ENCODE measurements at places on chromosomes 12 and 14.

- DNase-seq, result no peak
Observed at GRCh38 chr12:47989023-47989417, 15.3 kb downstream of the COL2A1 start.

GRCh38 chr14:88452231-88452630 lies 66.8 kb downstream of the SPATA7 start:
- DNase-seq, result no peak

- DNase-seq, result no peak
Observed at GRCh38 chr12:132651444-132652100, 33.0 kb downstream of the P2RX2 start.

- no peak for DNase-seq
Observed at GRCh38 chr12:10936506-10936905, 2.6 kb downstream of the TAS2R14 start.

- DNase-seq, result no peak
Observed at GRCh38 chr14:81523616-81524015, 10.0 kb downstream of the SEL1L start.

GRCh38 chr12:57738661-57739237 lies at the start of gene AGAP2:
AGAP2 (minus strand) TSS chr12:57738742; CDS start chr12:57738246, 496 bp downstream.
- no peak for DNase-seq

DNA sequence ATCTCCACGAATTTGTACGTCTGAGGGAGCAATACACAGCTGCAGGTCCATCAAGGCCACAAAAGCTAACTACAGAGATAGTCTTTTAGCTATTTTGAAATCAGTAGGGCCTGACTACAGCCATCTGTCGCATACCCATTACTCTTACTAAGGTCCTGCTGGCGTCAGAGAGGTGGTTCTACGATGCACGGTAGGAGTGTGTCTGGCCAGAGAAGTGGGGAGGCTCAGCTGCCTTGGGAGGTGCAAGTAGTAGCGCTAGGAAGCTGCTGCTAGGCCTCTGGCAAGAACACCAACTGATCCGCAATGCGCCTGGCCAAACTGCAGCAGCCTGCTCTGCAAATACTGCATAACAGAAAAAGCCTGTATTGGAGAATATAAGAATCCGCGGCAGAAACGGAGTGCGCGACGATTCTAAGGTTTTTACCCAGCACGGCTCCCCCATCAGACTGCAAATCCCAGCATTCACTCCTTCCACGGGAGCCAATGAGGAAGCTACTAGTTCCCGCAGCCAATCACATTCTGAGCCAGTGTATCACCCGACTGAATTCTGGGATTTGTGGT lies 743 bp upstream of the CAND1 start:
- DNase-seq, result peak; percentile 97

DNA sequence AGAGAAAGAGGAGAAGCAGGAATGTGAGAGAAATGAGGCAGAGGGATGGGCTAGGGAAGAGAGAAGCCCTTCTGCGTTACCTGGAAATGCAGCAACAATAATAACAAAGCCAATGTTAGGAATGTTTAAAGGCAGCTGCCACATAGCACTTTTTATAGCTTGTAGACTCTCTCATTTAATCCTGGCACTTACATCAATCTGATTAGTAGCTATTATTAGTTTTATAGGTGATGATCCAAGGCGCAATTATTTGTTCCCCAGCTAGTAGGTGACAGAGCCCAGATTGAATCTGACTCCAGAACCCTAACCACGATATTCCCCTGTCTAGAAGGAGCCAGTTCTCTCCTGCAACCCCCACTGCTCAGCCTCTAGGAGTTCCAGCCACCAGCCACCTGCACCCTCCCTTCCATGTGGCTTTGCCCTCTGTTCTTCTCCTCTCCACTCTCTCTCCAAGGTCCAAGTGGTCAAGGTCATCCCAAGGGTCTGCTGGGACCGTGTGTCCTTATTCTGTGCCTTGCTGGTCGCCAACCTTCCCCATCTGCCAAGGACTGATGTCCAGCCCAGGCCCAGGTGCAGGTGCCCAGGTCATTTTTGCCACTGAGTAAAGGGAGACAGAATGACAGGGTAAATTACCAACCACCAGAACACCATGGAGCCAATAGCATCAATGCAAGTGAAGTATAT lies 29.4 kb upstream of the CIPC start:
- no peak for DNase-seq

GRCh38 chr12:131852551-131853299 lies 24.5 kb downstream of the MMP17 start:
- no peak for DNase-seq

- no peak for DNase-seq
Observed at GRCh38 chr14:99737451-99737951, 53.4 kb downstream of the CYP46A1 start.

DNA sequence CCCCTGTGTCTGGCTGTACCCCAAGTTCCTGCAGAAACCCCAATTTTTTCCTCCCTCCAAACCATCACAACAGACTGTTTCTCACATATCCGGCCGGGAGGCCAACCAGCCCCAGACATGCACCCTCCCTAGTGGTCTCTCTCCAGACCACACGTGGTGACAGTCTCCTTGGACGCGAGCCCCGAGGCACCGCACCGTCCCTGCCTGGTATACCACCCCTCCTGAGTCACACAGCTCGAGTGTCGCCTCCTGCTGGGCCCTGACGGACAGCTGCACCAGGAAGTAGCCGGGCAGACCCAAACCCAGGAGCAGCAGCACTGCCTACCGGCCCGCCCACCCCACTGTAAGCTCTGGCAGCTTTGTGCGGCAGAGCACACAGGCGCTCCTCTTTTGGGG lies 97.4 kb downstream of the RFLNA start:
- DNase-seq, result no peak

DNA sequence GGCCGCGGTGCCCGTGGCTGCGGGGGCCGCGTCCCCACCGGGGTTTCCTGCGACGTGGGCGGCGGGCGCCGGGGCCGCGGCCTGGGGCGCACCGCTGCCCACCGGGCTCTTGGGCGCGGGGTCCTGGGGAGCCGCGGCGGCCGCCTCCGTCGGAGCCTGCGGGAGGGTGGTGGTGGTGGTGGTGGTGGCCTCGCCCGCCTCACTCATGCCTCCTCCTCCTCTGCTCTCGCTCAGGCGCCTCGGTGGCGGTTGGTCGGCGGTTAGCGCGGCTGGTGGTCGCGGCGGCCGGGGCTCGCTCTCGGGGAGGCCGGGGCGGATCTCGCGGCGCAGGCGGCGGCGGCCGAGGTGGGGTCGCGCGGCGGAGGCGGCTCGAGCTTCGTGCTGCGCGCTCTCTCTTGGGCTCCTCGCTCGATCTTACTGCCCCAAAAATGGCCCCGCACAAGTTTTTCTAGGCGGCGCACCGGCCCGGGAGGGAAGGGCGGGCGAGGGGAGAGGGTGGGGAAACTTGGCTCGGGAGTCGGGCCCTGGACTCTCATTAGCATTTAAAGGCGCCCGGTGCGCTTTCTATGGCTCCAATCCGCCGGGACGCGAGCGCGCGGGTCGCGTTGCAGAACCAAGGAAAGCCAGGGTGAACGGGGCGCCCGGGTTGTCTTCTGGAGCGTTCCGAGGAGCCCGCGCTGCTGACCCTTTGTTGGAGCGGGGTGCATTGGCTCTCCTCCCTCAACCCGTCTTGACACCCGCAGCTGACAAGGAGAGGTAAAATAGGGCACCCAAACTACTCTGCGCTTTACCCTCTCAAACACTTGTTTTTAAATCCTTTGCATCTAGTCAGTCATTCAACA lies at the start of gene YBX3:
YBX3 (minus strand) TSS at position 419 of the 842 bp plus-strand sequence; CDS start at position 207, 212 bp downstream.
- peak; percentile 3 for DNase-seq

DNA sequence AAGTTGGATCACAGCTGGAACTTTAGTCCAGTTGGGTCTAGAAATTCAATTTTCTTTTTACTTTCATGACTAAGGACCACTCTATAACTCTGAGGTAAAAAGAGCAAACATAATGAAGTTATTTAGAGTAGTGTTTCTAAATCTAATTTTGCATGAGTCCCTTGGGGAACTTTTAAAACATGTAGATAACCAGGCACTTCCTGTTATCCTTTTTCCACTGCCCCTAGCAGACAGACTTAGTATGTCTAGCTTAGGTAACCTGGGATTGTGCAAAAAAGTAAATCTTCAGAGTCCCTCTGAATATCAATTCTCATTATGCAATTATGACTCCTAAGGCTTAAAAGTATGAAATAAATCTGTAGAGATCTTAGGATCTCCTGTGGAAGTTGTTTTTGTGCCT lies 371.2 kb downstream of the DIO2 start:
- no peak for DNase-seq

GRCh38 chr12:64278421-64278820 lies 56.3 kb upstream of the KICS2 start:
- DNase-seq, result no peak

DNA sequence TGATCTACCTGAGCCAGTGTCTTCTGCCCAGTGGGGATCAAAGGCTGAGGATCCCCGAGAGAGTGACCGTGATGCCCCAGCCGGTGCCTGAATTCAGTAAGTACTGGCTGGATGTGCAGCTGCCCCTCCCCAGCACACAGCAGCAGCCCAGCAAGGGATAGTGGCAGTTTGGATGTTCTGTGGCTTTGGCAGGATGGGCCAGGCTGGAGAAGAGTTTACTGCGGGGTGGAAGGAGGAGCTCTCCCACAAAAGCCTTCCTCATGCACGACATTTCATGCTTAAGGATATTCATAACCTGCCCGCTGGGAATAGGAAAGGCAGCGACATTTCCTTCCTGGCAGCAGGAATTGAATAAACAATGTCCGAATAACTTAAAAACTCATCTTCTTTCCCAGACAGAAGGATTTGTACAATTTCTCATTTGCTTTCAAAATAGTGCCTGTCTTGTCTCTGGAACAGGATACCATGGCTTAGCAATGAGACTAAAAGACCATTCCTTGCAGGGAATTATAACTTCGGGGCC lies 135.6 kb upstream of the PRMT8 start:
- no peak for DNase-seq

- DNase-seq, result no peak
Observed at GRCh38 chr14:104578321-104578720, 1.2 kb upstream of the C14orf180 start.

DNA sequence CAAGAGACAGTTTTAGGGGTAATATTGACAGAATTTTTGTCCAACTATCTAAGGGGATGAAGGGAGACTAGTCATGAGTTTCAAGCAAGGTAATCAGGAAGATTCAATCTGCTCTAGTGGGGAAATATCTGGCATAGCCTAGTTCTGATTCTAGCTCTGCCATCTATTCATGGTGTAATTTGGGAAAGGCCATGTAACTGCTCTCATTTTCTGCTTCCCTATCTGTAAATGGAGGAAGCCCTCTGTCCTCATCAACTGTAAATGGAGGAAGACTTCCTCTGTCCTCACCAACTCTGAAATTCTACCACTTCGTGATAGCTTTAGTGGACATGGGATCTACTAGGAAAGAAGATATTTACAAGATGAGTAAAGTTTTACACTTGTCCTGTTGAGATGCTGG lies 37.9 kb downstream of the BHLHE41 start:
- no peak for DNase-seq

- DNase-seq, result no peak
Observed at GRCh38 chr12:10242539-10242938, 29.9 kb downstream of the GABARAPL1 start.

- no peak for DNase-seq
Observed at GRCh38 chr12:98229540-98229924, 285.9 kb upstream of the TMPO start.

GRCh38 chr14:73240816-73241480 lies 3.6 kb downstream of the PAPLN start:
- DNase-seq, result no peak

- DNase-seq, result peak; percentile 70
Observed at GRCh38 chr12:47808050-47808449, 11.7 kb downstream of the HDAC7 start.

DNA sequence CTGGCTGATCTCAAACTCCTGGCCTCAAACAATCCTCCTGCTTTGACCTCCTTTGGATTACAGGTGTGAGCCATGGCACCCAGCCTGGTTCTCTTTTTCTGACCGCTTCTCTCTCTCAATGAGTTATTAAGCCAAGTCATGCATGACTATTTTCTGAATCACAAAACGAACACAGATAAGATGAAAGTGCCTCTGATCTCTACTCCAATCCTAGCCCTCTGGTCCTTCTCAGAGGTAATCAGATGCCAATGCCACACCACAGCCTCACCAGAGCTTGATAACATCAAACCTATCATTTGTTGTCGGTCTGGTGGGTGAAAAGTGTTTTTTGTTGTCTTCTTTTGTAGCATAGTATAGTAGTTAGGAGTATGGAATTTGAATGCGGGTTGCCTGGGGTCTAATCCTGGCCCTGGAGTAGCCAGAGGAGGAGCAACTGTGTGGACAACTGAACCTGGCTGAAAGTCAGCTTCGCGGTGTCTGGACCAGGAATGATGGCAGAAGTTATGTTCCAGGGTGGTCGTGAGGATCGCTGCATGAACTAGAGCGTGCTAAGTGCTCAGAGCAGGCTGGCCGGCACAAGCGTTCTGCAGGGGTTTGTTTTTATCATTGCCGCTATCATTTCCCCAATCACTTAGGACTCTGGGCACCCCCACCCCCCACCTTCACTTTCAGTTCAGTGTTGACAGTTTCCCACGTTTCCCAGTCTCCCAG lies 77.9 kb downstream of the SPRING1 start:
- DNase-seq, result no peak

- no peak for DNase-seq
Observed at GRCh38 chr14:80316441-80316840, 105.1 kb upstream of the DIO2 start.
